ENCODE measurements at places on chromosomes 3 and 15. TPM values are rescaled to one million over a fixed set of nuclear protein-coding genes. Genes with fewer than 3 reads are reported as not detected.

The RASL12 gene
- total RNA-seq, result 15.2 TPM

The DOCK3 gene
- total RNA-seq, result 0.18 TPM

The SLC35G2 gene
- total RNA-seq, result 2.7 TPM

The ANKUB1 gene
- not detected for total RNA-seq

The RAD51 gene
- total RNA-seq, result 3.6 TPM

The GP9 gene
- 0.40 TPM for total RNA-seq

The HRG gene
- total RNA-seq, result 0.04 TPM

GRCh38 chr3:81003817-81004216 lies 757.6 kb downstream of the GBE1 start:
- H3K36me3 ChIP-seq, result no peaks in the 10 kb centered on the region
- no peaks in the 10 kb centered on the region for H3K27me3 ChIP-seq
- H3K4me1 ChIP-seq, result no peaks in the 10 kb centered on the region
- no peak overlapping the region for H3K4me3 ChIP-seq

- H3K4me3 ChIP-seq, result no peak overlapping the region
- no peak overlapping the region for H3K27ac ChIP-seq
- H3K4me1 ChIP-seq, result peaks cover 8% of the 10 kb centered on the region
Observed at GRCh38 chr3:140424211-140424610, 253.7 kb upstream of the TRIM42 start.

DNA sequence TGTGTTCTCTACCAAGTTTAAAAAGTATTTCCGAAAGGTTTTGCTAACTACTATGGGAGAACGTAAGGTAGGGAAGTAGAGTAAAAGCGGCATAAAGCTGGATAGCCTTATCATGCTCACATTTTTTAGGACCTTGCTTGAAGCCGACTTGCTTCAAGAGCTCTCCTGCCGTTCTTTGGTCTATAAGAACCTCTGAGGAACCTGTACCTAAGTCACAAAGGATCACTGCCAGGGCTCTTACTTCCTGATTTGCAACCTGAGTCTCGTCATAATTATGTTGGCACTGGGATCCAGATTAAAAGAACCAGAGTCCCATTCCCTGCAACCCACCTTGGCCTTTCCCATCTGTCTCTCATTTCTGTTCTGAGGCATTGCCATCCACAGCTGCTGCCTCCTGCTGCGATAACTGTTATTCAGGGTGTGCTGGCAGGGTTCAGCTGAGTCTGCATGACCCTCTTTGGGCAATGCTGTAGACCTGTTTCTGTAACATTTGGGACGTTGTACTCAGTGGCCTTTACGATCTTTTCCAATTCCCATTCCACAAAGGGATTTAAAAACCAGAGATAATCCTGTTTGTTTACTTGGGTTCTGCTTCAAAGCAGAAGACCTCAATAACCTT lies 131.0 kb upstream of the UMPS start:
- H3K4me1 ChIP-seq, result peaks cover 9% of the 10 kb centered on the region
- no peak overlapping the region for H3K4me3 ChIP-seq

GRCh38 chr15:42890161-42890913 lies 30.2 kb downstream of the TTBK2 start:
- H3K27ac ChIP-seq, result no peak overlapping the region
- DNase-seq, result peak; percentile 18
- H3K4me3 ChIP-seq, result no peak overlapping the region
- no peaks in the 10 kb centered on the region for H3K4me1 ChIP-seq
- H3K36me3 ChIP-seq, result no peaks in the 10 kb centered on the region

DNA sequence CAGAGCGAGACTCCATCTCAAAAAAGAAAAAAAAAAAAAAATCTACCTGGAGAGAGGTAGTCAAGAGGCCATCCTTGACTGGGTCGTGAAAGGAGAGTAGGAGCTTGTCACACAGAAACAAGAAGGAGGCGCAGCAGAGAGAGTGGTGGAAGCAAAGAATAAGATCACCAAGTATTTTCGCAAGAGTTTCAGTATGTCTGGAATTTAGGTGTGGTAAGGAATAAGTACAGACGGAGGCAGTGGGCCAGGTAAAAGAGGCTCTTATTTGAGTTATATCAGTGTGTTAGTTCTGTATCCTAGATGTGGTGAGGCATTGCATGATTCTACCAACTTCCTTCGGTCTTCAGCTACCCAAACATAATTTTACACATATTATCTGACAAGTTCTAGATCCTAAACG lies 14.6 kb upstream of the ATP10A start:
- no peaks in the 10 kb centered on the region for H3K27me3 ChIP-seq
- no peak overlapping the region for H3K4me3 ChIP-seq
- H3K36me3 ChIP-seq, result no peaks in the 10 kb centered on the region

DNA sequence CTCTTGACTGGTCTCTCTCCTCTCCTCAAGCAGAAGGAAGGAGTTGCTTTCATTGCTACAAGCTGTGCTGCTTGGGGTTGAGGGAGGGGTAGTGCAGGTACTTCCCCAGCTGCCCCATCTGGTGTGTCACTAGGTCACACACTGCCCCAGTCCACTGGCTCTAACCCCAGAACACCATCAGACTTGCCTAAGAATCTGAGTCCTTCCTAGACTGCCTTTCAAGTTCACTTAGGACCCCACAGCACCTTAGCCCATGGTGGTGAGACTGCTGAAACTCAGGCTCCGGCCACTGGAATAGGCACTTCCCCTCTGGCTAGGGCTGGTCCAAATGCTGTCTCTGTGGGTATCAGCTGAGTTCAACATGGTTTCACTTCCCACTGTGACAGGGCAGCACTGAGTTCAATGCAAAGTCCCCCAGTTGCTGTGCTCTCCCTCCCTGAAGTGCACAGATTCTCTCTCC lies 279.7 kb upstream of the GOLGA6L4 start:
- no peak overlapping the region for H3K4me3 ChIP-seq
- no peaks in the 10 kb centered on the region for H3K27me3 ChIP-seq
- peaks cover 14% of the 10 kb centered on the region for H3K36me3 ChIP-seq
- H3K4me1 ChIP-seq, result peaks cover 3% of the 10 kb centered on the region

- no peak for DNase-seq
- no peaks in the 10 kb centered on the region for H3K27me3 ChIP-seq
- H3K27ac ChIP-seq, result no peak overlapping the region
- H3K36me3 ChIP-seq, result no peaks in the 10 kb centered on the region
- no peak overlapping the region for H3K4me3 ChIP-seq
Observed at GRCh38 chr3:100963041-100963440, 30.2 kb downstream of the ABI3BP start.

DNA sequence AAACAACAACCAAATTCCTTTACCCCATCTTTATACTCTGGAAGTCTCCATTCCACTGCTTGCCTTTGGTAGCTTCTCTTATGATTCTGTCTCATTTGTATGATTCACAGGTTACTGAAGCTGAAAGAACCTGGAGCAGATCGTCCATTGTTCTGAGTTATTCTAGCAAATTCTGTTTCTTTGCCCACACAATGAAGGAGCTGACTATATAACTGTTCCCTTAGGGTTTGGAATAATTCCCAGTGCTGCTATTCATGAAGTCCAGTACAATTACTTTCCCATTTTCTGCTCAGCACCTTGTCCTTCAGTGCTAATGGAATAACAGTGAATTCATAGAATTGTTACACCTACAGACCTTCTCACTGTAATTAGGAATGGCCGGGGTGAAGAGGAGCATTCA lies 167.8 kb downstream of the CHST2 start:
- peaks cover 3% of the 10 kb centered on the region for H3K4me1 ChIP-seq
- DNase-seq, result no peak
- H3K27me3 ChIP-seq, result no peaks in the 10 kb centered on the region
- no peak overlapping the region for H3K27ac ChIP-seq

DNA sequence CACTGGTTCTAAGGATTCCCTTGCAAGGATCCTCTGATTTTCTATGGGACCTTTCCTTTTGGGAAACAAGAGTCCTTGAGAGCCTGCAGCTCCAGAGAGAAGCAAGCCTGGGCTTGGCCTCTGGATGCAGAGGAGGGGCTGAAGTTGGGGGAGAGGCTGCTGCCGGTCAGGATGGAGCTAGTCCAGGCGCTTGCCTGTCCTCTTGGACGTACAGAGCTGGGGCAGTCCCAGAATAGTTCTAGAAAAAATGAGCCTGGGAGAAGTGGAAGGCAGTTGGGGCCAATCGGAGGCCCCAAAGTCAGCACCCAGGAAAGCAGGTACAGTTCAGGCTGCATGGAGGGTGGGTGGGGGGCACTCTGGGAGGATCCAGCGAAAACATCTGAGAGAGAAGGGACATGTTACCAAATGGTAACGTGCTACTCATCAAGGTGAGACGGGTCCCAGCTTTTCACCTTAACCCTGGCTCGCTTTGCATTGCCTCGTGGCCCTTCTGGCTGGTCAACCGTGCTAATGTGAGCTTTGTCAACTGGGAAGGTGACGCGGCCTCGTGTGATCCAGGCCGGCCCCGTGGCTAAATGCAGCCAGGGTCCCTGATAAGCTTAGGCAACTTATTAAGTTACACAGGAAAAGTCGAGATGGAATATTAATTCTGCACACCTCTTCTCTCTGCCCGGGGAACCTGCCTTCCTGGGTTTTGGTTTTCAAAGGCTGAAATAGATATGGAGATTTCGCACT lies 38.7 kb upstream of the MAGEF1 start:
- H3K27ac ChIP-seq, result no peak overlapping the region
- peaks cover 7% of the 10 kb centered on the region for H3K27me3 ChIP-seq
- peak; percentile 46 for DNase-seq
- H3K4me3 ChIP-seq, result no peak overlapping the region
- no peaks in the 10 kb centered on the region for H3K36me3 ChIP-seq

GRCh38 chr3:172449466-172450149 lies 1.4 kb upstream of the GHSR start:
- peaks cover 36% of the 10 kb centered on the region for H3K27me3 ChIP-seq
- no peak overlapping the region for H3K4me3 ChIP-seq
- no peaks in the 10 kb centered on the region for H3K4me1 ChIP-seq
- no peaks in the 10 kb centered on the region for H3K36me3 ChIP-seq

DNA sequence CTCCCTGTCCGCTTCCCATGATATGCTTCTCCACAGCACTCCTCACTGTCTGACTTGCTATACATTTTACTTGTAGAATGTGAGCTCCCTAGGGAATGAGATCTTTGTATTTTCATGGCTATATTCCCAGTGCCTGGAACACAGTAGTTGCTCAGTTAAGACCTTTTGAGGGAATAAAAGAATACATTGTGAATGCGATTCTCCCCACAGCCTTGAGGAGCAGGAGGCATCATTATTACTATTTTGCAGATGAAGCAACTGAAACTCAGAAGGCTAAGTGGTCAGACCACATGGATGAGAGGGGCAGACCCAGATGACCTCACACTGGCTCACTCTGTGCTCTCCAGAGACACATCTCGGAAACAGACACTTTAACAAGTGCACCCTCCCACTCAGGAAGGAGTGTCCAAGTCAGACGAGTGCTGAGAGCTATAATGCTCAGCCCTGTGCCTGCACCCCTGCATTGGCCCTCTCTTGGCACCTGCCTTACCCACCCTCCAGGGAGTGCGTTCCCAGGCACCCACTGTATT lies 46.8 kb downstream of the SST start:
- H3K27me3 ChIP-seq, result no peaks in the 10 kb centered on the region
- no peak overlapping the region for H3K27ac ChIP-seq
- H3K36me3 ChIP-seq, result no peaks in the 10 kb centered on the region
- H3K4me1 ChIP-seq, result no peaks in the 10 kb centered on the region
- no peak overlapping the region for H3K4me3 ChIP-seq
- DNase-seq, result no peak

DNA sequence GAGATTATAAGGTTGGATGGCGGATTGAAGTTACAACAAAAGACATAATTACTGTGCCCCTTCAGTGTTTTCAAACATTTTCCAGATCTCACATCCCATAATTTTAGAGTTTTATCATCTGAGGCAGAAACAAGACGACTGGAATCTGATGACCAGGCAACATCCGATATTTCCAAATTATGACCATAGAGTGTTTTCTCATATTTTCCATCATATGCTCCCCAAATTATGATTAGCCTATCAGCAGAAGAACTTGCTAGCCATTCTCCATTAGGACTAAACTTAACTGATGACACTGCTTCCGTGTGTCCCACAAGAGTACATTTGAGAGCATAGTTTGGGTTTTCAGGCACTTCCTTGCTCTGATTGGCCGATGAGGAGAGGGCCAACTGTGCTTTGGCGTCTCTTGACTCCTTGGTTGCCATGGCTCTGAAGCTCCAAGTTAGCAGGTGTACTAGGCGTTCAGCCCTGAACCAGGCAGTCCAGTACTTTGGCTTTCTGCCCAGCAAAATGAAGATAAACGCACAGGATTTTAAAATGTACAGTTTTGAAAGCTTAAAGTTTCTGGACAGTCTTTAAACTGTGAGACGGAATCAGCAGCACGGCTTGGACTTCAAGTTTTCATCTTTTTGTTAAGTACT lies 638 bp downstream of the WDR5B start:
- H3K27me3 ChIP-seq, result no peaks in the 10 kb centered on the region
- H3K36me3 ChIP-seq, result peaks cover 3% of the 10 kb centered on the region
- H3K4me1 ChIP-seq, result peaks cover 12% of the 10 kb centered on the region
- peak overlapping the region; percentile 75 for H3K4me3 ChIP-seq
- H3K27ac ChIP-seq, result peak overlapping the region; percentile 97
- DNase-seq, result peak; percentile 76

- DNase-seq, result no peak
- no peaks in the 10 kb centered on the region for H3K4me1 ChIP-seq
- H3K27me3 ChIP-seq, result no peaks in the 10 kb centered on the region
Observed at GRCh38 chr15:99331381-99331780, 80.1 kb downstream of the LRRC28 start.

DNA sequence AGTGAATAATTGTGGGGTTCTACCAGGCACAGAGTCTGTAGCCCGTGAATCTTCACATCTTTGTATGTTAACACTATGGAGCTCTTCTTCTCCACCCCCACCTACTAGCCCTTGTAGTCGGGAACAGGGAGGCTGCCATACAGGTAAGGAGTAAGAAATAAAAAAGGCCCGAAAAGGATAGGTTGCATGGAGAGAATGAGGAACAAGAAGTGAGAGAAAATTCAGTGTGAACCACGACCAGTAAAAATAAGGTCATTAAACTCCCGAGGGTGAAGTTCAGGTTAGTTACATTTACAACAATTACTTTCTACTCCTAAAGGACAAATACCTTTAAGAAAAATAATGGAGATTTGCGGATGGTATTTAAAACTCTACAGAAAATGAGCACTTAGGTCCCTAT lies 53.3 kb downstream of the OSBPL10 start:
- no peak overlapping the region for H3K4me3 ChIP-seq
- no peaks in the 10 kb centered on the region for H3K36me3 ChIP-seq
- no peak overlapping the region for H3K27ac ChIP-seq
- H3K27me3 ChIP-seq, result no peaks in the 10 kb centered on the region

DNA sequence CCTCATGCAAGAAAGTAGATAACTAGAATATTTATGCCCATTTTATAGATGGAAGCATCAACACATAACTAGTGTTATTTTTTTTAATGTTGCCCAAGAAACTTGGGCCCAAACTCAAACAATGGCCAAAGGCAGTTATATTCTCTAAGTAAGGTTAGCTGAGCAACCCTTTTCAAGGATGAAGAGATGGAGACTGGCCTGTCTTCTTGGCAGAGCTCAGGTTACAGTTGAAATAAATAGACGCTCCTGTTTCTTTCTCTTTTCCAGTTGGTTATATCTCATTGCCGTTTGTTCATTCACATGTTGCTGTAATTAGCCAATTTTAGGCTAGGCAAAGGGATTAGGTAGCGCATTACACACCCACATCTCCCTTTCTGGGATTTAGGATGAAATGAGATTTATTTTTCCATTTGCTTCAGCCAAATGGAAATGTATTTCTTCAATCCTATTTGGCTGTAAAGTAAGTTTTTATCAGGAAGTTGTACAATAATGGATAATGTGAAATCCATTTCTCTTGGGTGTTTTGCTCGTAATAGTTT lies 93.2 kb downstream of the CMSS1 start:
- H3K4me1 ChIP-seq, result no peaks in the 10 kb centered on the region
- peak; percentile 85 for DNase-seq
- H3K4me3 ChIP-seq, result no peak overlapping the region
- H3K27ac ChIP-seq, result peak overlapping the region; percentile 9
- no peaks in the 10 kb centered on the region for H3K36me3 ChIP-seq
- H3K27me3 ChIP-seq, result no peaks in the 10 kb centered on the region
